Jurkat, Clone E6-1 (cell line): ENCODE measurements at places on chromosomes 5 and 9.
A peak's percentile ranks its signal among the peaks of the same experiment; 100 is the strongest.

DNA sequence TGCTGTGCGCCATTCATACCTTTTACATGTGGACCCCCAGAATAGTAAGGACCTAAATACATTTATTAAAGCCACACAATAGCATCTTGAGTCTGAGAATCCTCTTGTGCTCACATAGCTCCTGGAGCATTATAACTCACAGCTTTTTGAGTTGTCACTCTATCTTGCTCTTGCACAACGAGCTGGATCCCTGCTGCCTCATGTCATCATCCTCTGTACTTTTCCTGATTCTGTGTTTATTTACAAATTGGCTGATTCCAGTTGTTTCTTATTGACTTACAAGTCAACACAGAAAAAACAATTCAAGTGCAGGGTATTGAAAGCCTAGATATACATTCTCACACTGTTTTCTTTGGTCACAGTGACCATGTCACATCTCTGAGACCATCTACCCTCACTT, 112.9 kb downstream of the SLC1A3 start:
- DNase-seq: no peak

GRCh38 chr5:108788142-108788541, 40.4 kb downstream of the FER start:
- no peak for DNase-seq

DNA sequence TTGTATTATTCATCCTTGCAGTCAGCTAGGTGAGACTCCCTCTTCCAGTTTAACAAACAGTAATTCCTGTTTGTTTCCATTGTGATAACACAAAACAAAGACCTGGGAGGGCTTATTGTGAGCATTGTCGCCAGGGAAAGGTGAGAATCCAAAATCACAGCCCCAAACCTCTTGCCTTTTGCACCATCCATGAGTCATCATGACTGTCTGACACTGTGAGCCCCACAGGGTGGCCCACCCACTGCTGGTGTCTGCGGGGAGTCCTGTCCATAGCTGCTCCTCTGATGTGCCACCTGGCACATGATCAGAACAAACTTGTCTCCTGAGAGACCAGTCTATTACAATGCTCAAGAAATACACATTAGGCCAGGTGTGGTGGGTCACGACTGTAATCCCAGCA, 33.7 kb upstream of the S1PR3 start:
- no peak for DNase-seq

- DNase-seq: no peak
Measured at GRCh38 chr9:82149501-82149946, 161.0 kb downstream of the SPATA31D1 start.

DNA sequence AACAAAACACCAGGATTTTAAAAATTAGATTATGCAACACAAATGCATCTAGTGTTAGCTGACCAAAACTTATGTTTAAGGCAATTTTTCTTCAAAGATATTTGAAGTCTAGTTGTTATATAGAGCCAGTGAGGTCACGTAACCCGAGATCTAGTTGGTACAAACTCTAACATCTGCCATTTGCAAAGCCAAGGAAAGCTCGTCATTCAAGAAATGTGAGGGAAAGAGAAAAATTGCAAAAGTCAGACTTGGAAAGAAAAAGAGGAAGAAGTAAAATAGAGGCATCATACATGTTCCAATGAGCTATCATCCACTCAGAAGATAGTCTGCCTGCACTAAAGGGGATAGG, 293.4 kb upstream of the PUM3 start:
- no peak for DNase-seq

DNA sequence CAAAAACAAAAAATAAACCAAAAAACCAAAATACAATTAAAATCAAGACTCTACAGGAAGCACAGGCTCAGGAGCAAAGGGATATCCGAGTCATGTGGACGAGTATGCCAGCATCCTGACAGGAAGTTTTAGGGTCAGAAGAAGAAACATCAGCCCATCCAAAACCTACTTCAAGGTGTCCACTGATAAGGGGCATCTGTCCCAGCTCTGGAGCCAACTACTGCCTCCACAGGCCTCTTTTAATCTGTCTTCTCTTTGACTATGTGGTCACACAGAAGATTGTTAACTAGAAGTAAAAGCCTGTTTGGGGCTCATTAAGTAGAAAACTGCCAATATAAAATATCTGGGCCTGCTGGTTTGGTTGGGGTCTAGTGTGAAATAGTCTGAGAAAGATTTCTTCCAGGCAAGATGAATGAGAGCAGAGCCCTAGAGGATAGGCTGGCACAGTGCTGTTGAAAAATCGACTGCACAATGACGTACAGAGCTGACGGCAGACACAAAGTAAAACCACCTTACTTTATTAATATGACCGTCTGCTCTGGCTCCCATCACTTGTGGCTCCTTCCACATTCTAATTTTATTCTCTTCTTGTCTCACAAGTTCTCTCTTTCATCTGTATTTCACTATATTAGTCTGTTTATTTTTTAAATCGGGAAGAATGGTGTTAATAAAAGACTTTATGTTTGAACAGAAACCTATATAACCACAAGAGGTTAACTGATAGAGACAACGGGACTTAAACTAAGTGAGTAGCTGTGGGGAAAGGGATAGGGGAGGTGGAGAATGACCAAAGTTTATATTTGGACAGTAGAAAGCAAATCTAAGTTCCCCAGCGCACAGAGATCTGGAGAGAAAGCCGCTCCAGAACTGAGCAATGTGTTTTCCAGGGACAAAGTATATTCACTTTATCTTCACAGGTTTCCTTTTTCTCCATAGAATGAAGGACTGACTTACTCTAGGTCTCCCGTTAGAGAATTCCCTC, 22.9 kb upstream of the MSH3 start:
- DNase-seq: no peak

GRCh38 chr9:16670791-16671190, 199.7 kb downstream of the BNC2 start:
- no peak for DNase-seq

GRCh38 chr5:79456890-79457583, 56.9 kb downstream of the HOMER1 start:
- DNase-seq: no peak

- DNase-seq: no peak
Measured at GRCh38 chr5:64140018-64140417, 25.6 kb upstream of the RNF180 start.

DNA sequence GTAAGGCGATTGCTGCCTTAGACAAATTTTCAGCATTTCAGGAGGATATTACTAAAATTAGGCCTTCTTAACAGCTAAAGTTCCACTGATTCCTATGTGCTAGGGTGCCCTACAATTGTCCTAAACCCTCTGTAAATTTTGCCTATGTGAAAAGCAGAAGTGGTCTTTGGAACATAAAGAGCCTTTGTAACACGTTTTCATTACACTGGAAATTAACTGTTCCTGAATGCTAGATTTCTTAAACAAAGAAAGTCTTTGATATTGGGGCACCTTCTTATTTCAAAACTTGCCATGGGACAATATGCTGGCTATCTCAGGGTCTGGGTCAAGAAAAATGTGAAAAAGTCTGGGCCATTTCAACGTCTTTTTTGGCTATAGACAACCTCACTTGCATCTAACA, 60.4 kb upstream of the MOCS2 start:
- no peak for DNase-seq

DNA sequence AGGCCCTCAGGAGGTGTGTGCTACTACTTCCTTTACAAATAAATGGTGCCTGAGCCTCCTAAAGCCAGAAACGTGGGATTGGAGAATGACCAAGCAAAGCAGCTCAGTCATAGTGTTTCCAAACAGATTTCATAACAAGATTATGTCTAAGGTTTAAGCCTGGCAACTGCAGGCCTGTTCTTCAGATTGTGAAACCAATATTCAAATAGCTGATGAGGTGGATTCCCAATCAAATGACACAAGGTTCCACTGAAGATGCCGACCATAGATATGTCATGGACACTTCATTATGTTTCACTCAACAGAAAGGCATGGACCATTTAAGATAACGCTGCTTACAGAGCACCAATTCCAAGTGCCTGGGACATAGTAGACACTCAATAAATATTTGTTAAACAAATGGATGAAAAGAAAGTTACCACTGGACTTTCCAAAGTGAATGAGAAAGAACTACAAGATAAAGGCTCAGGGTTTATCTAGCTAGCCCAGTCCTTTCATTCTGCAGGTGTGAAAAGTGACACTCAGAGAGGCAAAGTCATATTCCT, 189.5 kb downstream of the ACTL7B start:
- DNase-seq: no peak

- no peak for DNase-seq
Measured at GRCh38 chr5:173572431-173573125, 43.9 kb downstream of the BOD1 start.

DNA sequence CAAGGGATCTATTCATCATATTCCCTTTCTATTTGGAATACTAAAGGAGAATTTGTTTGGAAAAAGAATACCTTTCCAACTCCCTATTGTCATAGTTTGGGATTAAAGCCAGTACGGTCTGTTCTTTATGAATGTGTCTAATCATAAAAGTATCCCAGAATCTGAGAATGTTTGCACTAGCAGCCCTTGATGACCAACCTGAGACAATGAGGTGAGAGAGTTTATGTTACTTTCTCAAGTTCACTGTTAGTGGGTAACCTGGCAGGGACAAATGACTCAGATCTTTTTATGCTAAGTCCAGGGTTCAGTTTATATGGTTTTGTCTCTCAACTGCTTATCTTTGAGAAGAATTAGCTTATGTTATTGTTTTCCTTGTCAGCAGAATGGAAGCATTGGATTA, 25.3 kb upstream of the TLR4 start:
- no peak for DNase-seq

DNA sequence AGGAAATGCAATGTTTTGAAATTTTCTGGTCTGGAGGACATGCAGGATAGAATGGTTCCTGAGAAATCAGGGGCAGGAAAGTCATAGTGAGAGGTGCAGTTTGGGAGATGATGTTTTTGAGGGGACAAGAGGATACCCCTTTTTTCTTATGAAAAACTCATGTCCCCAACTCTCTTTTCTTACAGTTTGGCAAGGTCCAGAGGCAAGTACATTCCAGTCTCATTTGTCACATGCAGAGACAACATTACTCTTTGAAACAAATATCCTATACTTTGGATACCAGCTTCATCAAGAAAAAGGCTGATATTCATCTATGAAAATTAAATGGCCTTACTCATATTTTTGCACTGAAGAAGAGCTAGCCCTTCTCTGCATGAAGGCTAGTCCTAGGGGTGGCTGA, 48.2 kb downstream of the EQTN start:
- no peak for DNase-seq

DNA sequence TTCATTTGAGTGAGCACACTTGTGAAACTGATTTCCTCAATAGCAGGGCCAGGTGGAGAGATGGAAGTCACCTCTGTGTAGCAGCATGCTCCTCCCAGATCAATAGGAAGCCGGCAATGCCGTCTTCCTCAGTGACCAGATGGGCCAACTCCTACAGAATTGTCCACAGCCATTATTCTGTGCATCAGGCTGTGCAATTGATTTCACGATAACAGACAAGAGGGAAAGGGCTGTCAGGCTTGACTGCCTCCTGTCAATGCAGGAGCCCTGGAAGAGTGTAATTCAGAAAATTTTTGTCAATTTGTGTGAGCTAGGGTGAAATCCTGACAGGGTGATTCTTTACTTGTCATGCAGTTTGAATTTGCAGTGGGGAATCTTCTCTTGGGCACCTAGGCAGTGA, 838.4 kb upstream of the NUDT12 start:
- DNase-seq: no peak

- DNase-seq: no peak
Measured at GRCh38 chr9:121312169-121312568, 44.2 kb downstream of the GSN start.

DNA sequence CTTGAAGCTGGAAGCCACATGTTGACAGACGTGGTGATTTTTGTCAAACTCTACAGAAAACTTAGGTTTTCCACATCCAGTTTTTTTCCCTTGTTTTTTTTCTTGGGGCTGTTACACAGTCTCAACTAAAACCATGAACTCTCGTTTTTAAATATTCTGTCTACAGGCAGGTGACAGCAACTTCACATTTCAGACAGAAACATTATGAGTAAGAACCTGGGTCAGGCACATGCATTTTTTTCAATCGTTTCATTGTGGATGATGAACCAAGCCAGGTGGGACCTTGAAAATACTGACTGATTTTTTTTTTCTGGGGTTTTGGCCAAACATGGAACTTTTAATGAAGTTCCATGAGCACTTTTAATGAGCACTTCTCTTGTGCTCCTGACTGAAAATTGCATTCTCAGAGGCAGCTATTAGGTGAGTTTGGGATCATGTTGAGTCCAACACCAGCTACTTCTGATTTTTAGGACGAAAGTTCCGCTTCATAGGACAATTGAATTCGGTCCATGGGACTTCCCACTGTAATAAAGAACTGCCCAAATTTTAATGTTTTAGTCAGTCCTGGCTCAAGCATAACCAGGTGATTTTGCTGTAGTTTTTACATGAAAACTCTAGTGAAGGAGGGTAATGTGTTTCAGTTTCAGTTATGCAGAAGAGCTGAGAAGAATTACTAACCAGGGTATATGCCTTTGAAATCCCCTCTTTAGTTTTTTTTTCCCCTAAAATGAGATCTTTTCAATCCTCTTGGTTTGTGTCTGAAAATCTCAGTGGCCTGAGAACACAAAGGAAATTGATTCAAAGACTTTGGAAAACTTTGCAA, 93.2 kb upstream of the ADAMTS16 start:
- no peak for DNase-seq

DNA sequence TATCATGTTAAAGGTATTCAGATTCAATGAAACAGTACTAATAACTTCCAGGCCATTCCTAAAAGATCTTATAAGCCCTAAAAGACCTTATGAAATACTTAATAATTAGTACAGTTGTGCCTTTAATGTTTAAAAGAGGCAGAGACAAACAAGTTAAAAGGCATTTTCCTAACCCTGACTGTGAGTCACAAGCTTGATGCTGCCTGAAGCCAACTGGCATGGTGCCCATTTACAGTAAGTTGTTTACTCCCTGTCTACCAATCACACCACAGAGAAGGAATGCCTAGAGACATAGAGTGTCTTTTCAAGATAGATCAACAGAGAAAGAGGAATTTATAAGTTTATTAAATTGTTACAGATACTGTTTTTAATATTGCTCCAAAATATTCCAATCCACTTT, 47.8 kb downstream of the NR3C1 start:
- DNase-seq: peak; percentile 36

GRCh38 chr5:3251784-3252183, 343.8 kb upstream of the IRX1 start:
- DNase-seq: no peak

DNA sequence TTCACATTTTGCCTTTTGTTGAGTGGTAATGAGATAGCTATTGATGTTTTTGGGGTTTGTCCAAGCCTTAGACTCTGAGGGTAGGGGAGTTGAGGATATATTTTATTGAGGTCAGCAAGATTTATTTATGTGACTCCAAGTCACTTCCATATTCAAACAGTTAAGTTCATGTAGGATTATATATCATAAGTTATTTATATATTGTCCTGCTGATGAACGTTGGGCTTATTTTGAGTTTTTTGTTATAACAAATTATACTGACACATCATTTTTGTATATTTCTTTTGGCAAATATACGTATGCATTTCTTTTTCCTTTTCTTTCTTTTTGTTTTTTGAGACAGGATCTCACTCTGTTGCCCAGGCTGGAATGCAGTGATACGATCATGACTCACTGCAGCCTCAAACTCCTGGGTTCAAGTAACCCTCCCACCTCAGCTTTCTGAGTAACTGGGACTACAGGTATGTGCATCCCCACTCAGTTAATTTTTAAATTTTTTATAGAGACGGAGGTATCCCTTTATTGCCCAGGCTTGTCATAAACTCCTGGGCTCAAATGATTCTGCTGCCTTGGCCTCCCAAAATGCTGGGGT, 23.5 kb upstream of the IL12B start:
- DNase-seq: no peak
